ENCODE measurements at places on chromosomes 2 and 18.

DNA sequence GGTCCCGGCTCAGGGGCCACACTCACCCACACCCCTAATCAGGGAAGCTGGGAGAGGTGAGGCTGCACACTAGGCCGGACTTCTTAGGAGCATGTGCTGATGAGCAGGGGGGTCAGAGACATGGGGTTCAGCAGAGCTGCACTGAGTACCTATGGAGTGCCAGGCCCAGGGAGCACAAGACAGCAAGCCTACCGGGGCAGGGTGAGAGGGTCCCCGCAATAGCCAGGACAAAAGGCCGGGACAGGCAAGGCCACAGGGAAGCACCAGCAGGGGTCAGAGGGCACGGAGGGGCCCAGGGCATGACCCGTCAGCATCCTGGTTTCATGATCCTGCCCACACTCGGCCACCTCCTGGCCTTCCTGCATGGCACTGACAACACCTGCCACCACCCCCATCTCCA lies 73.5 kb downstream of the TNS1 start:
- no peak for DNase-seq

- no peak for DNase-seq
These were observed 21.5 kb upstream of the ANXA4 start for GRCh38 chr2:69720404-69720803.

DNA sequence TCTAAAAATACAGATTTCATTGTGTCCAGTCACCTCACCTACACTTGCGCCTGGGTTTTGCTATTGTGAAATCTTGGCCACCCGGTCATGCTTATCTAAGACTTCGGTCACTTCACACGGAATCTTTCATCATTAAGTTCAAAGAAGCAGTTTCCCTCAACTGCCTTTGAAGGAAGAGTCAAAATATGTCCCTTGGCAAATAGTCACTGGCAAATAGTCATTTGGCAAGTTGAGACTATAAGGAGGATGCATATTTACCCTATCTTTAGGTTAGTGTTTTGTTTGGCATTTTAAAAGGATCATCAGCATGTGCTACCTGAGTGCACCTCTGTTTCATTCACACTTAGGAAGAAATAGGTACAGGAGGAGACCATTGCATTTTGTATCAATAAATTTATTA lies 95.9 kb downstream of the FEZ2 start:
- no peak for DNase-seq

DNA sequence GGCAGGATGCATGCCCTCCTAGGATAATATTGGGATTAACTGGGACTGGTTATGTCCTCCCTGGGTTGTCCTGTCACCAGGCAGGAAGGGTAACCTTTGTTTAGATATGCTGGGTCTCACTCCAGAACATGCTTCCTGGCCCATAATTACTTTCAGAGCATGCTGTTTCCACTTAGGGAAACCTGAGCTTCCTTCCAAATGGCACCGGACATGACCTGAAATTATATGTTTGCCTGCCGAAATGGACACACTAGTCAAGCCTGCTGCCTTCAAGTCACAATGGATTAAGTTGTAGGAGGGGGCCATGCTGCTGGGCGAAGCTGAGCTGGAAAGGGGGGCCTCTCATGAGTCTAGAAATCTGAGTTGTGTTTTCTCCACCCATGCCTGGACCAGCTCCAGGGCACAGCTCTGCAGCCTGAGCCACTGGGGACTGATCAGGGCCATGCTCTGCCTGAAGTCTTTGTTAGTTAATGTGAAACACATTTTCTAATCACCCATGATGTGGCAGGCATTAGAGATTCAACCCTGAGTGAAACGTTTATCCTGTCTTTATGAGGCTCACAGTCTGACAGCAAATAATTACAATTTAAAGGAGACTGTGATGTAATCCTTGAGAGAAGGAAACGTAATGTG lies 273.3 kb downstream of the TNS1 start:
- no peak for DNase-seq

DNA sequence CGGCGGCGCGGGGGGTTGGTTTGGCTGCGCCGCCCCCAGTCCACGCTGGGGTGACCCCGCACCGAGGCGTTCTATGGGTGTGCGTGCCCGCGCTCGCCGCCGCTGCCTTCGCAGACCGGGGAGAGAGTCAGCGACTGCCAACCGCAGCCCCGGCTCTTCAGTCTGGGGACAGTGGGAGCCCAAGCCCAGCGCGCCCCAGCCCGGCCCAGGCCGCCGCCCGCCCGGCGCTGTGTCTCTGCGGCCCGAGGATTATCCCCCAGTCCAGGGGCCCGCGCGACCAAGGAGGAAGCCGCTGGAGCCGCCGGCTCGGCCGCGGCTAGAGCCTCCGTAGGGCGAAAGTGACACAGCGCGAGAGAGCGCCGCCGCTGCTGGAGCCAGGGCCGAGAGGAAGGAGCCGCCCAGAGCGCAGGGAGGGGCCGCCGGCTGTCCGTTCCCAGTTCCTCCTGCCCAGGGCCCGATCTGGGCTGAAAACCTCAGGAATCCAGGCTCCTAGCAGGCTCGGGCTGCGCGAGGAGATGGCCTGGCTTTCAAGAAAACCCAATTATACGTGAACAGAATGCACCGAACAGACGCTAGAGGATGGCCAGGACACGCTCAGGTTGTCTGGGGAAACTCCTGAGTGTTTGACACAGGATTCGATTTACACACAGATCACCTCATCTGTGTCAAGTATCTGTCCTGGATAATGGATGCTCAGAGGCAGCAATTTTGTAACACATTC lies 2.4 kb downstream of the CTIF start:
- peak; percentile 76 for DNase-seq

DNA sequence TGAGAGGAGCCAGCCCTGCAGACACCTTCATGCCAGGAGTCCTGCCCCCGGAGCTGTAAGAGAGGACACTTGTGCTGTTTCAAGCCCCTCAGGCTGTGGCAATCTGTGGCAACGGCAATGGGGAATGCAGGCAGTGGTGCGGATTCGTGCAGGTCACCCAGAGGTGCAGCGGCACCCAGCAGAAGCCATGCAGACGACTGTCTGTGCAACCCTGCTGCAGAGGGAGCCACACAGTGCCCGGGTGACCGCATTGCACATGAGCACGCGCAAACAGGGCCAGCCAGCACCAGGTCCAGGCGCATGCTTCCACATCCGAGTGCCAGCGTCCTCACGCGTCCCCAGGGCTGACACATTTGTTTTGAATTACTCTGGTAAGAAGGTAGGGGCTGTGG lies 84.8 kb upstream of the GPC1 start:
- no peak for DNase-seq

GRCh38 chr18:25727281-25727985 lies 363.0 kb downstream of the SS18 start:
- DNase-seq = no peak

- no peak for DNase-seq
These were observed 44.1 kb downstream of the ZNF385B start for GRCh38 chr2:179817181-179817841.

- no peak for DNase-seq
These were observed 7.7 kb upstream of the MXD1 start for GRCh38 chr2:69907216-69907615.

GRCh38 chr2:39584283-39584965 lies 81.3 kb upstream of the TMEM178A start:
- DNase-seq = no peak

GRCh38 chr2:158841850-158842249 lies 46.7 kb downstream of the DAPL1 start:
- DNase-seq = no peak

DNA sequence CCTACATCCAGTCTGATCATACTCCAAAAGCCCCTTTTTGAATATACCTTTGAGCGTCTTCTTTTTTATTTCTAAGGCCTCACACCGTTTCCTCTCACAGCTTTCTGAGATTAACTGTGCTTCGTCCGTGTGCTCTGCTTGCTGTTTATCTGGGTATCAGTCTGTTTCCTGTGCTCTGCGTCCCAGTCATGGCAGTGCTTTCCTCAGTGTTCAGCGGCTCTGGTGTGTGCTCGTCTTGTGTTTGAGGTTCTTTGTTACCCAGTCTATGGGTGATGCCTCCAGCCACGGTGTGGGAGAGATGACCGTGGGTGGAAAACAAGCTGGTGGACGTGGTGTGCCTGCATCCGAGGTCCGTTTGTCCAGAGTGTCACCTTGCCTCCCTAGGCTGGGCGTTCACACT lies 33.6 kb upstream of the BIN1 start:
- DNase-seq = no peak

GRCh38 chr18:8006979-8007378 lies 439.9 kb downstream of the PTPRM start:
- DNase-seq = no peak

GRCh38 chr2:215451012-215451756 lies 15.3 kb upstream of the FN1 start:
- no peak for DNase-seq

DNA sequence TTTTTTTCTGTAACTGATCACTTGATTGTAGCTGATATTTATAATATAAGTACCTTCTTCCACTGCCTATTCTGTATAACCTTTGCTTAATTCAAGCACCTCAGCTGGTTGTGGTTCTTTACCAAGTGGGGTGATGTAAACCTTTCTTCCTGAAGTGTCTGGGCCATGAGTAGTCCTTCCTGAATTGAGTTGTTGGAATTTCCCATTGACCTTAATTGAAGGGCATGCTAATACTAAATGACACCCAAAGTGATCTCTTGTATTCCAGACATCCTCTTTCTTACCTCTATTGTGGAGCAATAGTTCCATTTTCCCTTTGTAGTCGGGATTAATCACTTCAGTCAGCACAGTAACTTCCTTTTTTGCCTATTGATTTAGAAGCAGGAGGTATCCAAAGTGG lies 1496.8 kb upstream of the CELF4 start:
- no peak for DNase-seq

GRCh38 chr2:206858687-206859329 lies 80.5 kb upstream of the CPO start:
- DNase-seq = no peak

- no peak for DNase-seq
These were observed 85.6 kb upstream of the ETAA1 start for GRCh38 chr2:67311536-67311935.

GRCh38 chr2:159201360-159202063 lies 85.0 kb downstream of the WDSUB1 start:
- DNase-seq = no peak

GRCh38 chr18:72456802-72457201 lies 87.3 kb downstream of the CBLN2 start:
- DNase-seq = no peak

GRCh38 chr2:195662138-195662537 lies 5.1 kb downstream of the SLC39A10 start:
- peak; percentile 75 for DNase-seq

DNA sequence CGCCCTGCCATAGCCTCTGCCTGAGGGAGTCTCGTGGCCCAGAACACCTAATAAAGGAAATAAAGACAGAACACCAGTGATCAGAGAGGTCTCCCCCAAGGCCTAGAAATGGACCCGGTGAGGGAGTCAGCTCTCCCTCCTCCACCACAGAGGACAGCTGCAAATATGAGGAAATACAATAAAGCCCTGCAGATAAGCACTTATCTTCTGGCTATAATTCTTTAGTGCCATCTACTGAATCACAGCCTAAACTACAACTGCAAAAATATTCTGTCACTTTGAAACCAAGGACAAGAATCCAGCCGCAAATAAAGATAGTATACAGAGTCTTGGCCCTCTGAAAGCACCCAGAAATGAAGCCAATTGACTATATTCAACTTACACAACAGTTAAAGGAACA lies 42.4 kb upstream of the TACR1 start:
- DNase-seq = peak; percentile 58

DNA sequence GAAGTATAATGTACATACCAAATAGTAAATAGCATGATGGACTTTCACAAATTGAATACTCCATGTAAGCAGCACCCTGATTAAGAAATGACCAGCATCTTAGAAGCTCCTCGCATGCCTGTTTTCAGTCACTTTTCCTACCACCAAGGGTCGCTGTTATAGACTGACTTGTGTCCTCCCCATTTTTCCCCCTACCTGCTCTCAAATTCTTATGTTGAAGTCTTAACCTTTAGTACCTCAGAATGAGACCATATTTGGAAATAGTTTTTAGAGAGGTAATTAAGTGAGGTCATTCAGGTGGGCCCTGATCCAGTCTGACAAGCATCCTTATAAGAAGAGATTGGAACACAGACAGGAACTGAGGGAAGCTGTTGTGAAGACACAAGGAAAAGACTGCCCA lies 125.9 kb downstream of the LYPD6 start:
- DNase-seq = no peak

DNA sequence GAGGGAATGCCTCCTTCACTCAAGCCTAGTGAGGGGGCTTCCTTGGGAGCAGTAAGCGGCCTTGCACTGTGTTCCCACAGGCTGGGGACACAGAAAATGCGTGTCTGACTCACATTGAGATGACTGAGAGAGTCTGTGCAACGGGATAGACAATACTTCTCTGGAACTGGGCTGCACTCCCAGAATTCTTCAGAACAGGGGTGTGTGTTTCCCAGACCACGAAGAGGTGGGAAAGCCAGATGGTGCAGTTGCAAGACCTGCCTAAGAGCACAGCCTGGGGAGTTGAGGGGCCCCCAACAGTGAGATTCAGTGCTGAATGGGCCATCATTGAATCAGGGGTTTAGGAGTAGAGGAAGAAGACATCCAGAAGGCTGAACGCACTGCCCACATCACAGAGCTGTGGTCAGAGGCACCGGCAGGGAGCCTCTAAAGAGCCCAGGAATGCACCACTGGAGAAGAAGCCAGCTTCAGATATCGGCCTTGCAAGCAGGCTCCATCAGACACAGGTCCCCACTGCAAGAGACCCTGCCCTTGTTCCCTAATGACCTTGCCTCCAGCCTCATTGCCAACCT lies 36.6 kb upstream of the MRPL19 start:
- no peak for DNase-seq

DNA sequence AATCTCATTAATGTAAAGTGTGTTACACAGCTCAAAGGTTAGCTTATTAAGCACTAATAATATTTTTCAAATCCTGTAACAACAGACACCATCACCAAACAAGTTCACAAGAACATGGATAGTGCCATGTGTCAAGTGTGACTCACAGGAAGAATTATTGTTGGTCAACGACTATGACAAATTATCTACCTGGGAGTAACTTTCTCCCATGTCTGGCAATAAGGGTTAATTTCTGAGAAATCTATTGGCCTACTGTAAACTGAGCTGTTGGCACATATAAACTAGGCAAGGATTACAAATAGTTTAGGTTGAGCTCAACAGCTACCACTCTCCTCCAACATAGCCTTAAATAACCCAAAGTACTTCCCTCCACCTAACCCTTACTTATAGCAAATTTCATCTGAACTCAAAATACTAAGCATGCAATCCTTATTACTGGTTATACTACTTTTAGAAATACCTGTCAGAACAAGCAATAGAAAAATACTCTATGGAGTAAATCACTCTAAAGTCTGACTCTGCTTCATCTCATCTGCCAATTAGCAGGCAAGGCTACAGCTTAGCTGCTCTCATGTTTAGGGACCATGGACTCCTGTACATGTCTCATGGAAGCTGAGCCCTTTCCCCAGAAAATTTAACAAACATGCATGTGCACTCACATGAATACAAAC lies 223.0 kb downstream of the NBAS start:
- no peak for DNase-seq

DNA sequence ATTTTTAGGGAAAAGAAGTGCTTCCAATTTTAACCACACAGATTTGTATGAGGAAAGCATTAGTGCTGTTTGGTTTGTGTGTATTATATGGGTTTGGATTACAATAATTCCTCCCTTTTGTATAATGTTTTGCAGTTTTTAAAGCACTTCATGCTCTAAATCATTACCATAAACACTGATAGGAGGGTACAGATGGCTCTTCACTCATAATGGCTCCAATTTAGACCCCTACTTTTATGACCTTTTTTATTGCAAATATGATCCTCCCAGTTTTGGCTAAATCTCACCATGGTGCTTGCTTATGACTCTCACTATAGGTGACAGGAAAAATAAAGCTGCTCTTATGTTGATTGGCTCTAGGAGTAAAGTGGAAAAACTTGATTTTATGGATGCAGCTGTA lies 23.8 kb upstream of the TMEM17 start:
- no peak for DNase-seq
